ENCODE measurements at places on chromosomes 4 and X.

DNA sequence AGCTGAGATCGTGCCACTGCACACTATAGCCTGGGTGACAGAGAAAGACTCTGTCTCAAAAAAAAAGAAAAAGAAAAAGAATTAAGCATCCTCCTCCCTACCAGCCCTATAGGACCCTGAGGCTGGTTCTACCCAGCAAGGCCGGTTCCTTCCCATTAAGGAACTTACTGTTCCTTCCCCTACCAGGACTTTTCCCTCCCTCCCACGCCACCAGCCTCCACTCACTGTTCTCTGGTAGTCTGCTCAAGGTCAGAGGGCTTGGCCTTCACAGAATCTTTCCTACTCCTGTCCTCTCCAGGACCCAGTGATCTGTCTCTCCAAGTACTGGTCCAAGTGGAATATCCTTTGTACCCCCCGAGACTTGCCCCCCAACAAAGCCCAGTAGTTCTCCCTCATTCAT is 1.4 kb downstream of the GRIPAP1 start:
- DNase-seq, result no peak

DNA sequence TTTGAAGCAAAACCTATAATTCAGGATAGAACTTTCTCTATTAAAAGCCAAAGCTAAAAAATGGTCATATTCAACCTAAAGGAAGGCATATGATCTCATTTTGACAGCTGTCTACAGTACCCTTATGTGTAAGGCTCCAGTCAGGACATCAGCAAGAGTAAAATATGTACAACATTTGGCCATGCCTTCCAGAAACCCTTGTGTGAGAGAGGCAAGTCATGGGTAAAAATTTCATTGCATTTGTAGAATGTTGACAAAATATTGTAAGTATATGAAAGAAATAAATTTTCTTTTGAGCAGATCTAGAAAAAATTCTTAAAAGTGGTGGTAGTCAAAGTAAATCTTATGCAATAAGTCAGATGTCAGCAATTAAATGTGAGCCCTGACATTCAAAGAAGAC is 132.3 kb downstream of the SLC39A8 start:
- no peak for DNase-seq

- no peak for DNase-seq
Observed at GRCh38 chr4:20196476-20196875, 55.2 kb upstream of the SLIT2 start.

- DNase-seq, result no peak
Observed at GRCh38 chr4:39166177-39166576, 16.2 kb upstream of the WDR19 start.

GRCh38 chr4:2662598-2662997 is 93.5 kb downstream of the TNIP2 start:
- DNase-seq, result no peak

- no peak for DNase-seq
Observed at GRCh38 chr4:182837831-182838230, 79.4 kb downstream of the DCTD start.

GRCh38 chrX:153623310-153624029 is 23.5 kb upstream of the DUSP9 start:
- DNase-seq, result no peak

GRCh38 chr4:4480685-4481398 is 61.0 kb downstream of the STX18 start:
- DNase-seq, result no peak

DNA sequence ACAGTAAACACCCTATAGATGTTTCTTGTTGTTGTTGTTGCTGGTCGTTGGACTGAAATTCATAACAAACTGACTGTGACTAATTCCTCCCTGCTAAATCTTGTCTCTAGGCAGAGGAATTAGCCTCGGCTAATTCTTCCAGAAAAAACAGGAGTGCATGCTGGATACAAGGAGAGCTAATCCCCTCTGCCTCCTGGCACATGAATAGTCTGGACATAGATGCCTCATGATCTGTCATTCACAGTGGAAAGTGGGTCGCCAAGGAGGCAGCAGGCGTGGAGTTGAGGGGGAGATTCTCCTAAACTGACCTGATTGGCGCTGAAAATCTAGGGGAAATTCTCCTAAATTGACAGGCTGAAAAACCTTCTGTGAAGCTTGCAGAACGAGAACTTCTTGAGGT is 220.1 kb downstream of the DCTD start:
- no peak for DNase-seq
